ENCODE measurements at places on chromosomes 6 and 20.

GRCh38 chr6:141354191-141354955 is 778.4 kb upstream of the GJE1 start:
- DNase-seq: no peak

GRCh38 chr6:24358219-24358821 is 461 bp upstream of the DCDC2 start:
- DNase-seq: no peak

- no peak for DNase-seq
These were observed 3.5 kb downstream of the SCAF8 start for GRCh38 chr6:154736618-154737259.

- no peak for DNase-seq
These were observed 73.9 kb downstream of the RAMACL start for GRCh38 chr6:166512567-166512966.

GRCh38 chr6:163983679-163984078 is 569.2 kb downstream of the QKI start:
- DNase-seq: no peak

DNA sequence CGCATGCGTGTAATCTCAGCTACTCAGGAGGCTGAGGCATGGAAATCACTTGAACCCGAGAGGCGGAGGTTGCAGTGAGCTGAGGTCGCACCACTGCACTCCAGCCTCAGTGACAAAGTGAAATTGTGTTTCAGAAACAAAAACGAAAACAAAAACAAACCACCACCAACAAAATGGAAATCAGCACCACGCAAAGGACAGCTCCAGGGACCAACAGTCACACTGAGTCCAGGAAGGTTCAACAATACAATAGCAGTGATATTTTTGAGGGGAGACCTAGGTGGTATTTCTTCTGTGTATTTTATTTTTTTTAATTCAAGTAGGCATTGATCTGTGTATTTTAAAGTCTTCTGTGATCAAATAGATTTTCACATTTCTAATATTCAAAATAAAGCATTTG is 9.8 kb downstream of the HLA-F start:
- DNase-seq: no peak

DNA sequence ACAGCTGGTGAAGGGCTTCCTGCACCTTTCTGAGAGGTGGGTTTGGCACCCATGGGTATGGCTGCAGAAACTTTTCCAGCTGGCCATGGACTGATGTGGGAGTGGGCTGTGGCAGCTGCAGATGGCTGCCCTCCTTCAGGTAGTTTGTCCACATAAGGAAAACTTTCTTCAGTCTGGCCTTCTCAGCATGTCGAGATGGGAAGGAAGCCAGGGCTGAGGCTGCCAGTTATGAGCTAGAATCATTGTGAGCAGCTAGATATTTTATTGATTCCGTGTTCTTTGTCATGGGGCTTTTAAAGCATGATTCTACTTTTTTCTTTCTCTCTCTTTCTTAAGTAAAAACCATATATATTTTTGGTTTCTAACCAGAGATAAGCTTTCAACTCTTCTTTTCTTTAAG is 16.6 kb downstream of the NKX2-4 start:
- no peak for DNase-seq

DNA sequence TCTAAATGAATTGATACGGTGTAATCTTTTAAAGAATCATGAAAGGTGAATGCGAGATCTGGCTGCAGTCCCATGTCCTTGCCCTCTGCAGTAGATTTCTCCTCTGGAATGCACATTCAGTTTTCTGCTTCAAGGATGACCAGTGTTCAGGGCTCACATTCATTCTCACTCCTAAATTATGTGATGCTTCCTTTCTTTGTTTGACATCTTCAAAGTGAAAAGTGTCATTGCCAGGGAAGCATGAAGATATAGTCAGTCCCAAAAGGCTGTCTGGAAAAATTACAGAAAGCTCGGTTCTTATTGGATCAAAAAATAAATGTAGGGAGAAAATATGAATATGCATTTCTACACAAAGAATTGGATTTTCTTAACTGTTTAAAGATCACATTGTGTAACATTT is 395.6 kb downstream of the NKAIN2 start:
- DNase-seq: no peak

GRCh38 chr6:159499034-159499433 is 194.0 kb downstream of the SOD2 start:
- no peak for DNase-seq

DNA sequence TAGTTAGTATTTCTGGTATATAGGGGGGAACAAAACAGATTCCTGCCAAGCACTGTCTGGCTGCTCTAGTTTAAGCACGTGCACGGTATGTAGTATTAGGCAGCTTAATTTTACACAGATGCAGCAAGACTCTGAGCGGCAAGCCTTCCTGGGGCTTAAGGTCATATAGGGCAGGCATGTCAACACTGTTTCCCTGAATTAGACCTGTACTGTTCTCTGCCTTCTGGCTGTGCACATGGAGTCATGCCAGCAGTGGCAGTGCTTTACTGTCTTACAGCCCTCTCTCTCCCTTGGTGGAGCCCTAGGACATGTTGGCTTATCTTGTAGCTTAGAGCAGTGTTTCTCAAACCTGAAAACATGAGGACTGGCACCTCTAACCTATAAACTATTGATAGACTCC is 56.6 kb downstream of the PHF20 start:
- peak; percentile 28 for DNase-seq

DNA sequence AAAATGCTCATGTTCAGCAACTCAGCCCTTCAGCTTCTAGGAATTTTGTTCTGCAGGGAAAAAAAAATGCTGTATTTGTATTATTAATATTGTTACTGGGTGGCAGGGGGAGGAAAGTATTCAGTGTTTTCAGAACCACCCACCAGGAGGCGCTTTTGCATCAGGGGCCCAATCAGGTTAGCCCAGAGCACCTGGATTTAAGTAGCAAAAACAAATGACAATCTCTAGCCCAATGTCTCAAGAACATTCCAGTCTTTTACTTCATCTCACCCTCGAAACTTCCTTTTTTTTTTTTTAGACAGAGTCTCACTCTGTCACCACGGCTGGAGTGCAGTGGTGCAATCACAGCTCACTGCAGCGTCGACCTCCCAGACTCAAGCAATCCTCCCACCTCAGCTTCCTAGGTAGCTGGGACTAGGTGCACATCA is 635 bp upstream of the C20orf203 start:
- peak; percentile 43 for DNase-seq

DNA sequence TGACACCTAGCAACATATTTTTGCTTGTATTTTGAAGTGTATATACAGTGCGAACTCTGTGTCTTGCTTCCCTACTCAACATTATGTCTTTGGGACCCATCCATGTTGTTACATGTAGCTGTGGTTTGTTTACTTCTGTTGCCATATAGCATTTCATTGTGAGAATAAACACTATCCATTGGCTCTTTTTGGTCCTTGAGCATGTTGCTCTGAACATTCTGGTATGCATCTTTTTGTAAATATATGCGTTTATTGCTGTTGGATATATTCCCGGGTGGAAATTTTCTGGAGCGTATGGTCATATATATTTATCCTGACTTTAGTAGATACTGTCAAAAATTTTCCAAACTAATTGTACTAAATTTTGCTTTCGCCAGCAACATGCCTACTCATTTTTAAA is 222.5 kb upstream of the SPTLC3 start:
- no peak for DNase-seq

- DNase-seq: no peak
These were observed 31.5 kb downstream of the CPNE5 start for GRCh38 chr6:36807750-36808149.

- DNase-seq: no peak
These were observed 52.7 kb upstream of the FRMD1 start for GRCh38 chr6:168131464-168132415.
